ENCODE measurements at places on chromosomes 16 and 17.

- no peak for DNase-seq
Observed at GRCh38 chr17:39083270-39083669, 68.2 kb downstream of the PLXDC1 start.

- no peak for DNase-seq
Observed at GRCh38 chr17:29180788-29181160, 576 bp upstream of the MYO18A start.

DNA sequence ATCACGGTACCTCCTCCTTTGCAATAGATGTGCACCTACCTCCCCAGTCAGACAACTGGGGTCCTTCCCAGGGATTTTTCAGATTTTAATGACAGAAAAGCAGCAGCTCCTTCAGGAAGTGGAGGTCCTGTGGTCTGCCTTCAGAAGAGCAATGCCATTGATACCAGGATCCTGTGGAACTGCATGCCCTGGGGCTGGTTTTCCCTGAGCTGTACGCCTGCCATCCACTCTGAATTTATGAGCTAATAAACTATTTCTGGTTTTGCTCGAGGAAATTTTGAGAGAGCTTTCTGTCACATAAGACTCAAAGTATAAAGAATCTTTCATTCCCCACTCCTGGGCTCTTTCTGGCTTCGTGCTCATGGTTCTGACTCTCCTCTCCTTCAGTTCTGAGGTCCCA, 10.0 kb upstream of the CCL23 start:
- DNase-seq: no peak

- no peak for DNase-seq
Observed at GRCh38 chr17:72089453-72089987, 31.3 kb upstream of the SOX9 start.

GRCh38 chr17:213286-214105, 32.0 kb upstream of the DOC2B start:
- DNase-seq: no peak

DNA sequence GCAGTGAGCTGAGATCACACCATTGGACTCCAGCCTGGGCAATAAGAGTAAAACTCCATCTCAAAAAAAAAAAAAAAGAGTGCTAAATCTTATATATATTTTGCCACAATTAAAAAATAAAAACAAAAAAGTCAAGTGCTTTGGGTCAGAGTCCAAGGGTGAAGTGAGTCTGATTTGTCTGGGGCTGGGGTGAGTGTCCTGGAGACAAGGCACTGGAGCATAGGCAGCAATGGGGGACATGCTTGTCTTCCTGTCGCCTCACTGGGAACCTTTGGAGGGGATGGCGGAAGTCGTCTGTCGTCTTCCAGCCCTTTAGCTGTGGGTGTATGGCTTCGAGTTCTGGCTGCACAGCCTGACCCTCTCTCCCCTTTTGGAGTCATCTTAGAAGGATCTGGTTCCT, 167.1 kb downstream of the NTN1 start:
- DNase-seq: no peak

DNA sequence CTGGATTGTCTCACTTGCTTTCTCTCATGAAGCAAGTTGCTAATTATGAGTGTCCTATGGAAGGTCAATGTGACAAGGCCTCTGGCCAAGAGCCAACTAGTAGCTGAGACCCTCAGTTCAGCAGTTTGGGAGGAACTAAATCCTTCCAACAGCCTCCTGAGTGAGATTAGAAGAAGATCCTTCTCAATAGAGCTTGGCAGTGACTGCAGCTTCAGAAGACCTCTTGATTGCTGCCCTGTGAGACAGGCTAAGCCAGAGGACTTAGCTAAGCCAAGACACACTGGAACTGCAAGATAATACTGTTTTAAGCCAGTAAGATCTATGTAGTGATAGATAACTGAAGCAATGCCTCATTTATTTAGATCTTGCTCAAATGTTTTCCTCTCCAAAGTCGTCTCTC, 34.3 kb downstream of the PCTP start:
- no peak for DNase-seq

GRCh38 chr16:72426386-72426785, 254.4 kb upstream of the PMFBP1 start:
- DNase-seq: no peak

DNA sequence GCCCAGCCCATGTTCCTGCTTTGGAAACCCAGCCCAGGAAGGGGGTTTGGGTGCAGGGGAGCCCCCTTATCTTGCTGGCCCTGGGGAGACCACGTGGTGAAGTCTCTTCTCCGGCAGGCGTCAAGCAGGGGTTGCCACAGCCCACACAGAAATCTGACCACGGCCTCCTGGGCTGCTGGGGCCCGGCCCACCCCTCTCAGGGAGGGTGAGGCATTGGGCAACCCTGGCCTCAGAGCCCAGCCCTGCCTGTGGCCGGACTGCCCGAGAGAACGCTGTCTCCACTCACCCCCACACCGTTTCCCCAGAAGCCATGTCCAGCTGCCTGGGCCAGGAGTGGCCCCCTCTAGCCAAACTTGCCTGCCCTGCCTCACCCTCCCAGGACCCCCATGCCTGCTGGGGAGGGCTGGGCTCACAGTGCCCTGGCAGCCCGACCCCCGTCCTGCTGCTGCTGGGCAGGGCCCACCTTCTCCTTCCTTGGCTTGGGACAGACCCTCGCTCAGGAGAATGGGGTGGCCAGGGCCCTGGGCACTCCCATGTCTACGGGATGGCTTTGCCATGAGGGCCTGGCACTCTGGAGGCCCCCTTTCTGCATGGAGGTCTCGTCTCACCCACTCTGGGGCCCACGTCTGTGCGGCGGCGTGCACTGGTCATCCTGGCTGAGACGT, 6.7 kb downstream of the RPUSD1 start:
- DNase-seq: peak; percentile 49

DNA sequence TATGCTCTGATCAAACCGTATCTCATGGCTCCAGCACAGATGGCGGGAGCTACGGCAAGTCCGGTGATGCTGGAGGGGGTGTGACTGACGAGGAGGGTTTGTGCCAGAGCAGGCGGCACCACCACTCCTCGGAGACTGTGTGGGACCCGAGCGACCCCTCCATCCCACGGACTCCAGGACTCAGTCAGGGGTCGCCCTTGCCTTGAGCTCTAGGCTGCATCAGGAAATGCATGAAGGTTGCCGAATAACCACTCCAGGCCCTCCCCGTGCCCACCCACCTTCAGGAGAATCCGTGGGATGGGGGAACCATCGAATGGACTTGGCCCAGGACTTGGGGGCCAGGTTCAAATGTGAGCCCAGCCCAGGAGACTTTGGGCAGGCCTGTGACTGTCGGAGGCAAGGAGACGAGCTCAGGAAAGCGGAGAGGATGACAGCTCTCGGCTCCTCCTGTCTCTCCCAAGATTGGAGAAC, 60.2 kb upstream of the ZNF469 start:
- DNase-seq: no peak

GRCh38 chr17:82534401-82534812, 14.9 kb downstream of the FOXK2 start:
- peak; percentile 38 for DNase-seq

DNA sequence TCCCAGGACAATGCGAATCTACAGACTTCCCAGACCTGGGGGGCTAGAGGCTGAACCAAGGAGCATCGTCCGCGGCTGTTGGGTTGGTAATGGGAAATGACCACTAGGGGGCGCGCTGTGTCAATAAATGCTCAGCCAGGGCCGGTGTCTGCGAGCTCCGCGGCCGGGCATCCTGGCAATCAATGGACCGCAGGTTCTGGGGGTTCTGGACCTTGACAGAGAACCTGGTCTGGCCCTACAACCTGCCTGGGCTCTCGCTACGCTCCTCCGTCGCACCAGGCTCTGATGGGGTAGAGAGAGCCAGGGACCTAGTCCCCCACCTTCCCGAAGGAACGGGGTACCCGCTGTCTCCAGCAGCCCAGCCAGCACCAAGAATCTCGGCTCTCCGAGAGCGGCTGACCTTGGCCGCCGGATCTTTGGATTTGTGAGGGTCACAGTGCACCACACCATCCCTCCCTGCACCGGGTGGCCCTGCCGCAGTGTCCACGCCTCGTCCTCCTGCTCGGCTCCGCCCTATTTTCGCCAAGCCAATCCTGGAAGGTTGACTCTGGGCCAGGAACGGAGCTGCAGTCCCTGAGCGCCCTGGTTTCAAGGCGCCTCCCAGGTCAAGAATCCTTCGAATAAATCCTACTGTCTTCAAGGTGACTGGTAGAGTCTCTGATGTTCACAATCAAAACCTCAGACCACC, 20.4 kb upstream of the BEAN1 start:
- peak; percentile 74 for DNase-seq

GRCh38 chr17:74274060-74274708, at the start of gene DNAI2:
TSS of gene DNAI2 (plus strand) at chr17:74274234. CDS start at chr17:74281818, 7,584 bp downstream.
- peak; percentile 23 for DNase-seq

- no peak for DNase-seq
Observed at GRCh38 chr17:81713556-81714411, 1.7 kb downstream of the SLC25A10 start.

DNA sequence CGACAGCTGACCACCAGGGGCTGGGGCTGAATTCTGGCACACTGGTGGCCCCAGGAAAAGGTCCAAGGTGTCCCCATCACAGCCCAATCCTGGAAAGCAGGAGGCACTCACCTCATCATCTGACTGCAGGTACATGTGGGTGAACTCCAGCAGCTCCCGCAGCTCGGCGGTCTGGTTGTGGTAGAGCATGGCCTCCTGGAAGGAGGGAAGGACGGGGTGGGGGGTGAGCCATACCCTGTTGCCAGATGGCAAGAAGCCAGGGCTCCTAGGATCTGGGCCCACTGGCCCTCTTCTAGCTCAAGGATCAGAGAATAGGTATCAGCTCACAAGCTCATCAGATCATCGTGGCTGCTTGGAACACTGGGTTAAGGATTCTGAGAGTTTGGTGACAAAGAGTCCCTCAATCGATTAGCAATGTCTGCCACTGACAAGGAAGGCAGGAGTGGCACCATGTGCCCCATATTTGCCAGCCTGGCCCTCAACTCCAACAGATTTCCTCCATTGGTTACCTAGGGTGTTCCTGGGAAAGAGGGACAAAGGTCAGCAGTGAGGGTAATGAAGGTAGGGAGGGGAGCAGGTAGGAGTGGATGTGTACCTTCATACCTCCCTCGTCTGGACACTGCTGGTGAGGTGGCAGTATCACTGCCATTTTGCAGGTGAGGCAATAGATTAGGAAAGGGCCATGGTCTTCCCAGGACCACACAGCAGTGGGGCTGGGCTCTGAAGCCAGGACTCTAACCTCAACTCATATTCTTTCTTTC, 4.9 kb downstream of the P3H4 start:
- no peak for DNase-seq

DNA sequence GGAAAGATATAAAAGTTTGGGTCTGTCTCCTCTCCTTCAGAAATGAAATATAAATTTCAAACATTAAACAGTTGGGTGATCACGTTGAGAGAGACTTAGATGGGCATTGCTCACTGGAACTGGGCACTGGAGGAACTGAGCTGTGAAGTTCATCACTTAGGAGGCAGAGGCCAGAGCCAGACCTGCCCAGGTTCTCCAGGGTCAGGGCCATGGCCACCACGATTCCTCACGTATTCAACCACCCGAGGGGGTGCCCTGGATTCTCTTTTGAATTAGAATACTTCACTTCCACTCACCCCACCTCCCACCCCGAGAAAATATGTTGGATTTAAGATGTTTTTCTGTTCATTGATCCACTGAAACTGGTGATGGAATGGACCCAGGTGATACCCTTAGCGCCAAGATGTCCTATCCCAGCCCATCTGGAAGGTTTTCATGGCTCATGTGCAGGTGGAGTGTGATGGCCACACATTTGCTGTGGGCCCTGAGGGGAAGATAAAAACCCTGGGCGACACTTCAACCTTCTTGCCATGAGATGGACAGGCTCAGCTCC, 6.1 kb downstream of the PRR29 start:
- DNase-seq: no peak

GRCh38 chr16:27430923-27431484, 29.0 kb downstream of the IL21R start:
- peak; percentile 51 for DNase-seq

GRCh38 chr16:85614338-85615013, 1.4 kb downstream of the GSE1 start:
- no peak for DNase-seq

- DNase-seq: no peak
Observed at GRCh38 chr16:77617996-77618395, 104.3 kb upstream of the NUDT7 start.

DNA sequence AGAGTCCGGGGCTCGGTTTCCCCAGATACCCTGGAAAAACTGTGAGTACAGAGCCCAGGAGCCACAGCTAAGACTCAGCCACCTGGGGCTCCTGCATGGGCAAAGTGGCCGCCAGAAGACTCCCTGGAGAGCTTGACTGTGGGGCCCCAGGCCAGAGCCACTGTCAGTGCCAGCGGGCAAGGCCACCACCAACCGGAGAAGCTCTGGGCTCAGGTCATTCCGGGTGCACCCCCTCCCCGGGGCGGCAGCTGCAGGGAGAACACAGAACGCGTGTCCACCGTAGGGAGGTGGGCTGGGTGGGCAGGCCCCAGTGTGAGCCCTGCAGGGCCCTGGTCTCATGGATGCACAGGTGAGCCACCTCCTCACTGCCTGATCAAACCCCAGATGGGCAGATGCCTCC, 22.3 kb upstream of the RBFOX3 start:
- no peak for DNase-seq

- DNase-seq: no peak
Observed at GRCh38 chr17:44338702-44339101, 6.4 kb upstream of the GRN start.

GRCh38 chr16:58793366-58793765, 59.2 kb upstream of the GOT2 start:
- DNase-seq: peak; percentile 8

- no peak for DNase-seq
Observed at GRCh38 chr16:71789136-71789535, 19.5 kb downstream of the AP1G1 start.

DNA sequence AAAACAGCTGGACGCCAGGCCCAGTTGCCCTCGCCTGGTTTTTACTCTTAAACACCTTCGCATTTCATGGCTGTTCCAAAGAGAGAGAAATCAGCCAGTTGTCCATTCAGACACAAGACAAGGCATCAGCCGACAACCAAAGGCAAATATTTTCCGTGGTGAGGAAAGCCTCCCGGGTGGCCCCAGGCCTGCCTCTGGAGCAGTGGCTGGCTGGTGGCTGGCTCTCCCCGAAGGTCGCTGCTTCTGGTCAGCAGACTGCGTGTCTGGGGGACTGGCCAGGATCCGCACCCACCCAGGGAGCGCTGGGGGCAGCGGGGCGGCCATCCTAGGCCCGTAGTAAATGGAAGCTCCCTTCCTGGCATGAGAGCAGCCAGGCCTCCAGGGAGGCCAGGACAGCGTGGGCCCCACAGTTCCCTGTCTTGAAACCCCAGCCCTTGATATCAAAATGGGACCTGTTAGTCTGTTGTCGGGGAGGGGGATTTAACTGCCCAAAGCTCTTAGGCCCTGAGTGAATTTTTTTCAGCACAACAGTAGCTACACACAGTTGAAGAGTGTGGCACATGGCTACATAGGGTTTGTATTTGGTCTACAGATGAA, 57.7 kb downstream of the SREBF1 start:
- no peak for DNase-seq
